ENCODE measurements at places on chromosomes 2 and 18. TPM values are rescaled to one million over a fixed set of nuclear protein-coding genes. Genes with fewer than 3 reads are reported as not detected.

The CHPF gene
- total RNA-seq = 31.8 TPM

The VWC2L gene
- total RNA-seq = not detected

The FOXI3 gene
- not detected for total RNA-seq

The FAM124B gene
- total RNA-seq = not detected

The SRD5A2 gene
- total RNA-seq = not detected

The LOXHD1 gene
- total RNA-seq = not detected

The HSBP1L1 gene
- total RNA-seq = 12.9 TPM

The SMYD1 gene
- not detected for total RNA-seq

The EN1 gene
- total RNA-seq = 0.87 TPM

The ASB18 gene
- total RNA-seq = 0.03 TPM

The CCDC121 gene
- total RNA-seq = 4.4 TPM

The IL1RL1 gene
- 0.56 TPM for total RNA-seq

The IL36RN gene
- total RNA-seq = 0.05 TPM

The ANTXR1 gene
- total RNA-seq = 140 TPM

The POTEE gene
- total RNA-seq = 0.06 TPM

The GALR1 gene
- total RNA-seq = not detected

The TMEM127 gene
- total RNA-seq = 48.8 TPM

The ZNF892 gene
- total RNA-seq = 0.43 TPM

The D2HGDH gene
- total RNA-seq = 9.0 TPM

The CAPN14 gene
- total RNA-seq = not detected

The TLX2 gene
- 0.36 TPM for total RNA-seq

The PLGLB2 gene
- not detected for total RNA-seq

The KIF1A gene
- 0.83 TPM for total RNA-seq

The SERPINB5 gene
- 0.09 TPM for total RNA-seq

The CDK15 gene
- not detected for total RNA-seq

The ABCB11 gene
- total RNA-seq = 0.03 TPM

The GREB1L gene
- 1.8 TPM for total RNA-seq

The SCN9A gene
- 4.8 TPM for total RNA-seq

The UGT1A9 gene
- 4.7 TPM for total RNA-seq

The RAB6D gene
- not detected for total RNA-seq

The CFAP65 gene
- total RNA-seq = 0.21 TPM

The CCDC85A gene
- 0.22 TPM for total RNA-seq

The MPP4 gene
- total RNA-seq = 0.07 TPM

The CYS1 gene
- total RNA-seq = 1.3 TPM

The CNRIP1 gene
- 2.2 TPM for total RNA-seq

The COL6A3 gene
- total RNA-seq = 0.14 TPM

The SPP2 gene
- total RNA-seq = not detected

The FRZB gene
- total RNA-seq = 0.07 TPM

The ADRA2B gene
- 0.13 TPM for total RNA-seq

Measured in A549 treated with GW870086 at 1 μM for 4 hours (cell line).